Right atrium auricular region (tissue), 2 donors: ENCODE measurements at places on chromosomes 4 and X.

- DNase-seq = no peak
Observed at GRCh38 chr4:150280081-150280895, 202.0 kb downstream of the DCLK2 start.

GRCh38 chr4:132227151-132227856 is 921.8 kb upstream of the PCDH10 start:
- no peak for DNase-seq

DNA sequence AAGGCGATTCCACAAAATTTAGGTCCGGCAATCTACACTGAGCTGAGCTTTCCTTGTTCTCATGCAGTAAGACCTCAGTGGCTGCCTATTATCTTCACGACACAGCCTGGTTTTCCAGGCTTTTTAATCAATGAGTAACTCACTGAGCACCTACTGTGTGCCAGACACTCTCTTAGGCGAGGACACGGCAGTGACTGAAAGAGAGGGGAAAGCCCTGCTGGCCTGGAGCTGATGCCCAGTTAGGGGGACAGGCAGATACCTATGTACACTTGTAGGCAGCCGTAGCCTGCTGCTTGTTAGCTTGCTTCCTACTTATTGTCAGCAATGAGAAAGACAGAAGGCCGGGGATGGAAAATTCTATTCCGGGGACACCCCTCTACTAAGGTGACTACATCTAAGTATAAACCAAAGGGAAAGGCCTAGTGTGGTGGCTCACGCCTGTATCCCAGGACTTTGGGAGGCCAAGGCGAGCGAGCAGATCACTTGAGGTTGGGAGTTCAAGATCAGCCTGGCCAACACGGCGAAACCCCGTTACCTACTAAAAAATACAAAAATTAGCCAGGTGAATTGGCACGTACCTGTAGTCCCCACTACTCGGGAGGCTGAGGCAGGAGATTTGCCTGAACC is 3.8 kb downstream of the WDR1 start:
- DNase-seq = no peak

GRCh38 chrX:46984705-46985104 is 72.5 kb downstream of the JADE3 start:
- no peak for DNase-seq

DNA sequence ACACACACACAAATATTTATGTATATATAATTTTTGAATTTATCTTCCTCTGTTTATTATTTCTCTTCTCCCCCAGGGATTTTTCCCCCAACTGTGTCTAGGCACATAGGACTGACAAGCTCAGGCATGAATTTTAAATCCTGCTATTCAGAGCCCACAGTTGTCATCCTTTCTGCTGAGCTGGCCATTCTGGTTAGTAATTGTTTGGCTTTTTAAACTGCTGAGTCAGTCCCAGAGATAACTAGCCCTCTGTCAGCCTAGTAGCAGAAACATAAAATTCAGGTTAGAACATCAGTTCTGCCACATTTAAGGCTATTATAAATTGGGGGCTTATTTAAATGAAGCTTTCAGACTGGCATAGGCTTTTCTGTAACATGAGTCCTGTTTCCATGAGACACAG is 151.7 kb upstream of the MAOA start:
- no peak for DNase-seq

GRCh38 chr4:89658701-89659024 is 178.3 kb downstream of the SNCA start:
- no peak for DNase-seq

- no peak for DNase-seq
Observed at GRCh38 chr4:95850161-95850560, 10.3 kb downstream of the PDHA2 start.
